IMR-90 (cell line): ENCODE measurements at places on chromosomes 2 and 18. TPM values are rescaled to one million over a fixed set of nuclear protein-coding genes. Genes with fewer than 3 reads are reported as not detected.

The APLF gene
- 1.2 and 1.5 TPM in 2 replicates for polyA plus RNA-seq

The HJURP gene
- 26.5 and 27.1 TPM in 2 replicates for polyA plus RNA-seq

The PTPRN gene
- polyA plus RNA-seq: 21.4 and 22.0 TPM in 2 replicates

The PPM1G gene
- 55.9 and 57.6 TPM in 2 replicates for polyA plus RNA-seq

The GRHL1 gene
- 0.21 and 0.26 TPM in 2 replicates for polyA plus RNA-seq

The LBX2 gene
- 0.62 and 0.66 TPM in 2 replicates for polyA plus RNA-seq

The RAB6C gene
- not detected in 2 replicates for polyA plus RNA-seq

The GCG gene
- polyA plus RNA-seq: not detected in 2 replicates

The TMSB10 gene
- polyA plus RNA-seq: 5,527 and 7,531 TPM in 2 replicates

The GKN2 gene
- polyA plus RNA-seq: not detected in 2 replicates

The TNFAIP6 gene
- 1.3 and 1.8 TPM in 2 replicates for polyA plus RNA-seq

The BOK gene
- 34.4 and 37.4 TPM in 2 replicates for polyA plus RNA-seq

The FSIP2 gene
- polyA plus RNA-seq: 0.02 TPM in 1 of 2 replicates, not detected in the other

The MTX2 gene
- polyA plus RNA-seq: 31.7 and 37.8 TPM in 2 replicates

The IL36G gene
- polyA plus RNA-seq: not detected in 2 replicates

The ODC1 gene
- 103 and 117 TPM in 2 replicates for polyA plus RNA-seq

The CABYR gene
- 6.2 and 7.1 TPM in 2 replicates for polyA plus RNA-seq

The KIAA2012 gene
- polyA plus RNA-seq: 0.04 and 0.09 TPM in 2 replicates

The FEV gene
- polyA plus RNA-seq: not detected in 2 replicates

The TM4SF20 gene
- 0.03 and 0.06 TPM in 2 replicates for polyA plus RNA-seq

The ACTG2 gene
- polyA plus RNA-seq: 887 and 899 TPM in 2 replicates

The SNRNP27 gene
- polyA plus RNA-seq: 41.5 and 48.3 TPM in 2 replicates

The CDH19 gene
- not detected in 2 replicates for polyA plus RNA-seq

The CTAGE1 gene
- 0.09 and 0.10 TPM in 2 replicates for polyA plus RNA-seq

The KCNK3 gene
- 0.03 and 0.17 TPM in 2 replicates for polyA plus RNA-seq

The MERTK gene
- 0.62 and 0.73 TPM in 2 replicates for polyA plus RNA-seq

The TUBA4B gene
- not detected in 2 replicates for polyA plus RNA-seq

The FABP1 gene
- not detected in 2 replicates for polyA plus RNA-seq

The SPC25 gene
- 5.8 and 7.1 TPM in 2 replicates for polyA plus RNA-seq

The HSBP1L1 gene
- polyA plus RNA-seq: 14.9 and 18.0 TPM in 2 replicates

The CYP27C1 gene
- not detected in 2 replicates for polyA plus RNA-seq

The NOP58 gene
- polyA plus RNA-seq: 37.6 and 54.0 TPM in 2 replicates

The LIMS3 gene
- 0.44 and 0.99 TPM in 2 replicates for polyA plus RNA-seq

The RPIA gene
- 8.6 and 9.8 TPM in 2 replicates for polyA plus RNA-seq

The USP40 gene
- polyA plus RNA-seq: 30.1 and 32.6 TPM in 2 replicates

The SERPINB3 gene
- not detected in 2 replicates for polyA plus RNA-seq

The NGEF gene
- 0.52 and 1.7 TPM in 2 replicates for polyA plus RNA-seq

The ALKAL2 gene
- not detected in 2 replicates for polyA plus RNA-seq

The SERPINB13 gene
- polyA plus RNA-seq: not detected in 2 replicates

The MRO gene
- polyA plus RNA-seq: not detected in 2 replicates

The SH2D6 gene
- 0.32 and 0.37 TPM in 2 replicates for polyA plus RNA-seq

The XPO1 gene
- 55.9 and 78.5 TPM in 2 replicates for polyA plus RNA-seq

The TMEM182 gene
- polyA plus RNA-seq: 0.89 and 1.4 TPM in 2 replicates

The ENOSF1 gene
- polyA plus RNA-seq: 10.6 and 12.6 TPM in 2 replicates

The INPP5D gene
- polyA plus RNA-seq: 0.09 and 0.29 TPM in 2 replicates

The SPP2 gene
- polyA plus RNA-seq: not detected in 2 replicates

The SLC30A3 gene
- 0.15 and 0.17 TPM in 2 replicates for polyA plus RNA-seq

The TXNDC2 gene
- polyA plus RNA-seq: 0.16 TPM in 1 of 2 replicates, not detected in the other

The SKOR2 gene
- not detected in 2 replicates for polyA plus RNA-seq

The DSEL gene
- 13.7 and 16.8 TPM in 2 replicates for polyA plus RNA-seq

The CTLA4 gene
- polyA plus RNA-seq: not detected in 2 replicates

The SMARCAL1 gene
- 21.0 and 21.4 TPM in 2 replicates for polyA plus RNA-seq

The CNTNAP5 gene
- polyA plus RNA-seq: not detected in 2 replicates

The DSG2 gene
- 1.4 and 1.8 TPM in 2 replicates for polyA plus RNA-seq

The OTOF gene
- 0.03 TPM in 1 of 2 replicates, not detected in the other for polyA plus RNA-seq

The ITGA4 gene
- polyA plus RNA-seq: 5.8 and 6.9 TPM in 2 replicates
